NCI-H1436 (cell line): ENCODE measurements at places on chromosomes 1 and 21.

DNA sequence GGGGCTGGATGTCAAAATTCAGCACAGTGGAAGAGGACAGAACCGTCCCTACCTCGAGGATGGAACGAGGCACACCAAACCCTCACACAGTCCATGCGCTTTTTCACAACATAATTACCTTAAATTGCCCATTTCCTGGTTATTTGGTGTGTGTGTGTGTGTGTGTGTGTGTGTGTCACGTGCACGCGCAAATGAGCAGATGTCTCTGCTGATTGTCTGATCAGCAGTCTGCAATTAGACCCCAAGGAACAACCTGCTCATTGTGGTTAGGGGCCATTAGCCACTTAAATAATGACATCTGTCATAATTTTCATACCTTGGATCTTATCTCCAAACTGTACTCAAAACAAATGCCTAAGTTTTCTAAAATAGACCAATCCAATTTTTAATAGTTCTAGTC is 23.2 kb downstream of the AVPR1B start:
- peak; percentile 89 for DNase-seq

GRCh38 chr1:54926970-54927369 is 40.0 kb upstream of the DHCR24 start:
- DNase-seq, result no peak

GRCh38 chr1:82801176-82801575 is 1000.4 kb downstream of the ADGRL2 start:
- no peak for DNase-seq

GRCh38 chr1:167312871-167313270 is 92.2 kb downstream of the POU2F1 start:
- no peak for DNase-seq

DNA sequence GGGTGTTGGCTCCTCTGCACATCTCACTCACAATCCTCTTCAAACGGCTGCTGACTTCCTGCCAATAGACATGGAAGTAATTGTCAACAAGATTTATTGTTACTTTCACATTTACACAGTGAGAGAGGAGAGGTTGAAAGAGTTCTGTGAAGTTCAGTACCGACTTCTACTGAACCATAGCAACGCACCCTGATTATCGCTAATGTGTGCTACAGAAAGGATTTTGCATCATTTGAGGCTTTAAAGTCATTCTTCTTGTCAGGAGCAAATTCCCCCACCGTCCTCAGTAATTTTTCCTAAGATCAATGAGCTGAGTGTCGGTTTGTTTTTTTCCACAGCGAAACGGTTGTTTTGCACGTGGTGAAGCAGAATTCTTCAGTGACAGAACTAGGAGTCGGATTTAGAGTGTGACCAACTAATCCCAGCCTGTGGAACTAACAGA is 361.0 kb downstream of the ADGRL2 start:
- DNase-seq, result no peak

GRCh38 chr1:185435696-185436379 is 118.8 kb upstream of the IVNS1ABP start:
- DNase-seq, result no peak

- DNase-seq, result no peak
Measured at GRCh38 chr1:232352366-232352765, 277.6 kb downstream of the SIPA1L2 start.

DNA sequence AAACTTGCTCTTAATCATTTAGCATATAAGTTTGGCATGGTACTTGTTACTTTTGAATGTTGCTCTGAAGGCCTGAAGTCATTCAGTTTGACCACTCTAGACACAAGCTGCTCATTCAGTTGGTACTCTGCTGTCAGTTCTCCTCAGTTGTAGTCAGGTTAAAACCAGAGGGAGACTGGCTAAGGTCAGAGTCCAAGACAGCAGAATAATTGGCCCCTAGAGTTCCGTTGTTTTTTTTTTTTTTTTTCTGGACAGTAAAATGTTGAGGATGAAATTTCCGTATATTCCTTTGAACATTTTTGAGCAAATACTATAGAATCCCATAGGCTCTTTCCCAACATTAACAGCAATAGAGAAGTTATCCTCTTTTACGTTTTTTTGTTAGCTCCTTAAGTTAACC is 9.4 kb downstream of the ZBTB40 start:
- DNase-seq, result no peak

DNA sequence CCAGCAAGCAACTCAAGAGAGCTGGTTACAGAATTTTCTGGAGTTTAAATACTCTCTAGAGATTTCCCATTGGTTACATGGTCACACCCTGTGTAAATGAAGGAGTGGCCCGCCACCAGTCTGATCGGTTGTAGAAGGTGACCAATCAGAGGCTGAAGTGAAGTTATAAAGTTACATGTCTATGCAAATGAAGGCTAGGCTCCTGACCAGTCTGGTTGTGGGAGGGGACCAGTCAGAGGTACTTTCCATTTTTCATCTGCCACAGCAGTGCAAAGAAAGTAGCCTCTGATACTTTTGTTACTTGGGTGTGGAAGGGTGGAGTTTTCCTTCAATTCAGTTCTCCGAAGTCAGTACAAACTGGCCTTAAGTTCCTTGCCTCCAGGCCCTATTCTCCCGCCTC is 273.7 kb downstream of the BARHL2 start:
- DNase-seq, result no peak

GRCh38 chr1:3697810-3698209 is 45.5 kb downstream of the TP73 start:
- peak; percentile 69 for DNase-seq

DNA sequence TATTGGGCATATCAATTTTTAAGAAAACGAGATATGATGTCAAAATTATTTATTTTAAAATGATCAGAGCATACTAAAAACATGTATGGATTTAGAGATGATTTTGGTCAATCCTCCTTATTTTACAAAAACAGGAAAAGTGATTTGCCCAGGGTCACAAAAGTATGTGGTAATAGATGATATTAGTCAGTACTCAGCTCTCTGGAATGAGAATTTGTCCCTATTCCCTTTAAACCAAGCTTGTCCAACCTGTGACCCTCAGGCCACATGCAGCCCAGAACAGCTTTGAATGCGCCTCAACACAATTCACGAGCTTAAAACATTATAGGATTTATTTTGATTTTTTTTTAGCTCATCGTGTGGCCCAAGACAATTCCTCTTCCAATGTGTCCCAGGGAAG is 104.7 kb downstream of the AKT3 start:
- no peak for DNase-seq

- DNase-seq, result peak; percentile 20
Measured at GRCh38 chr1:183580281-183580682, 10.0 kb downstream of the NCF2 start.

DNA sequence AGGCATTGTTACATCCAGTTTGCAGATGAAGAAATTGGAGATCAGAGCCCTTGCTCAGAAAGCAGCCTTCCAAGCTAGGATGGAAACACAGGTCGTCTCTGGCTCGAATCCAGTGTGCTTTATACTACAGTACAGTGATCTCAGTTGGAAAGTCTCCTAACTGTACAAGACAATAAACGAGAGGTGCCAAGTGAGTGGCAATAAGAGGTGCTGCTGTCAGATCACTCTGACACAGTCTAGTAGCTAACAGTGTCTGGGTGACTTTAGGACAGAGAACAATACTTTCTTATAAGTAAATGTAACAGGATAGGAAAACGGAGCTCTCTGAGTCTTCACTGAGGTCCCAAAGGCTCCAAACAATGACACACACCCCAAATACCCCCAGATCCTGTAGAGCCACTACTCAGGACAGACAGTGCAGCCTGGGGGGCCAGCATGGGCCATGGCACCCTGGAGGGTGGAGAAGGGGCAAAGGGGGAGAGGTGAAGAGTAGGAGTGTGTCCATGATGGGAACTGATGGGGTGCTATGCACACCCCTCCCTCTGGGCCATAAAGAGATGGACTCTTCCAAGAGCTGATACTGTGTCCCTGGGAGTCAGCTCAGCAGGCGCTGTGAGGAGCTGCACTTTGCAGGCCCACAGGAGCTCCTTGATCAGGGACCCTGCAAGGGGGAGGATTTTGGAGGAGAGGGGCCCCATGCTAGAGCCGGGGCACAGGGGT is 3.3 kb downstream of the SH3BGR start:
- no peak for DNase-seq

DNA sequence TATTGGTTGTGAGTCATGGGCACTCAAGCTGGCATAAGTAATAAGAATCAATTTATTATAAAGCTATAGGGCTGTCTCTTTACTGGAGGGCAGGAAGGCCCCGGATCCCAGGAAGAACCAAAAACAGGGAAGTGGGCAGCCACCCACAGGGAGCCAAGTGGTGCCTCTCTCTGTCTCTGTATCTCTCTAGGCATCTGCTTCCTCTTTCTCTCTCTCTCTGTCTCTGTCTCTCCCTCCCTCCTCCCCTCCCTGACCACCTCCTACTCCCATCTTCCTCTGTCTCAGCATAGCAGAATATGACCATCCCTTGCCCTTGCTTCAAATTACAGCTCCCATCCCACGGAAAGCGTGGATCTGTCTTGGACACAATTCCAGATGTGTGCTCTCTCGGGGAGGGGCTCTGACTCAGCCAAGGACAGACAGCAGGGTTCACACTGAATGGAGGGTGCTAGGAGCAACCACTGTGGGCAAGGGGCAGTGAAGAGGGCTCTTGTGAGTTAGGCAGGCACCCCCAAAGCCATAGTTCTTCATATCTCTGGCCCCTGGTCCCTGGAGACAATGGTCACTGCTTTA is 80.4 kb upstream of the LPGAT1 start:
- no peak for DNase-seq

DNA sequence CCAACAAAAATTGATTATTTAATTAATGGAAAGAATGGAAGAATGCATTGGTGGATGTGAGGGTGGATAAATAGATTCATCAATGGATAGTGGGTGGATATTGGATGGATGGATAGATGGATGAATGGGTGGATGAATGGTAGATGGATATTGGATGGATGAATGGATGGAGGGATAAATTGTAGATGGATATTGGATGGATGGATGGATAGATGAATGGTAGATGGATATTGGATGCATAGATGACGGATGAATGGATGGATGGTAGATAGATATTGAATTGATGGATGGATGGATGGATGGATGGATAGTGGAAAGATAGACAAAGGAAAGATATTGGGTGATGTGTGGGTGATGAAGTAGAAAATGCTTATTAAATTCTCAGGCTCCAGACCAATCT is 123.6 kb upstream of the KAZN start:
- DNase-seq, result no peak

GRCh38 chr1:117657031-117657430 is 51.2 kb downstream of the TENT5C start:
- DNase-seq, result no peak
